ENCODE measurements at places on chromosomes 4 and X.

DNA sequence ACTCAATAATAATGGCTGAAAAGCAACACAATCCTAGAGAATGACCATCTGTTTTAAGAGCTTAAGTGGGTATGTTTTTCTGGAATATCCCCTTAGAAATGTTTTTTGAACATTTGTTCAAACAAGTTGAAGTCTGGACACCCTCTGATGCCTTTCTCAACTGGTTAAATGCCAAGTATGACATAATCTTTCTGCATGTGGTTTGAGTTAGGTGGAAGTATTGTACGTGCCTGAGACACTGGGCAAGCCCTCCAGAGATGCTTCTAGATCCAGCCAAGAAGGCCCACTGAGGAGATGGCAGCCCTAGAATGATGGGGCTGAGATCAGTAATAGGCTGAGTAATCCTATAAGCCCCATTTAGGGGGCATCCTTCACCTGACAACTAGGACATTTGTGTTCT lies 493.1 kb downstream of the MAGEE1 start:
- no peak for DNase-seq

GRCh38 chrX:92232182-92232581 lies 453.0 kb downstream of the PCDH11X start:
- DNase-seq: no peak

DNA sequence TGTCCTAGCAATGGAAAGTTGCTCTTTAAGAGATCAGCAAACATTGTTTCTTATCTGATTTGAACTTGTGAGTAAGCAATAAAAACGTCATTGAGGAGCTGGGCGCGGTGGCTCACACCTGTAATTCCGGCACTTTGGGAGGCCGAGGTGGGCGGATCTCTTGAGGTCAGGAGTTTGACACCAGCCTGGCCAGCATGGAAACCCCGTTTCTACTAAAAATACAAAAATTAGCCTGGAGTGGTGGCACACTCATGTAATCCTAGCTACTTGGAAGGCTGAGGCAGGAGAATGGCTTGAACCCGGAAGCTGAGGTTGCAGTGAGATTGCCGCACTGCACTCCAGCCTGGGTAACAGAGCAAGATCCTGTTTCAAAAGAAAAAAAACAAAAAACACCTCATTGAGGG lies 11.2 kb upstream of the PLAC8 start:
- DNase-seq: no peak

- no peak for DNase-seq
These were observed 223.3 kb downstream of the COL25A1 start for GRCh38 chr4:109079201-109079600.

DNA sequence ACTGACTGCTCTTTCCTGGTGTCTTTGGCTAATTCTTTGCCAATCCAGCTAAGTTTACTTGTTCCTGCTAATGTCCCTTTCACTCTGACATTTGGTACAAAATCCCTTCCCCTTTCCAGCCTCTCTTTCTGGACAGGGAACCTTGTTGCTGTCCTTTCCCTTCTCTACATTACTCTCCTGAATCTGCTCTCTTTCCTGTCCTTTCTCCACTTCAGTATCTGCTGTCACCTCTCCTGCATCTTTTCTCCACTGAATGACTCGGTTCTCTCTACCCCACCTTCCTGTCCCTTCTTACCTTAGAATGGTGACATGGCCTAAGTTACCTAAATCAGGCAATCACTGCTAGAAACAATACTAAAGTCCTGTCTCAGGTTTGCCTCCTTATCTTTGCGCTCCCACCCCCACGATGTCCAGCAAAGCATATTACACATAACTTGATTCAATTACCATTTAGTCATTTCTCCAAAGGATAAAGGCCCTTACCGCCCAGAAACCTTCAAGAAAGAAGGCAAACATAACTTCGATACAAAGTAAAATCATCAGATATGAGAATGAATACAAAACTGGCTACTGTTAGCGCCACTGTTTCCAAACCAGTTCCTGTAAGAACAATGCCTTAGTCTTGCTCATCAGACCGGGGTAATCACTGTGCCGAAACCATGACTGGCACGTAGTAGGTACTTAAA lies 890 bp downstream of the BOD1L1 start:
- no peak for DNase-seq

GRCh38 chr4:149825336-149825735 lies 9.7 kb upstream of the IQCM start:
- DNase-seq: no peak

GRCh38 chr4:7687796-7688195 lies 251.9 kb downstream of the AFAP1 start:
- no peak for DNase-seq

All from SW 1271 (cell line).